HEK293T (cell line): ENCODE measurements at places on chromosomes 12 and 14.

DNA sequence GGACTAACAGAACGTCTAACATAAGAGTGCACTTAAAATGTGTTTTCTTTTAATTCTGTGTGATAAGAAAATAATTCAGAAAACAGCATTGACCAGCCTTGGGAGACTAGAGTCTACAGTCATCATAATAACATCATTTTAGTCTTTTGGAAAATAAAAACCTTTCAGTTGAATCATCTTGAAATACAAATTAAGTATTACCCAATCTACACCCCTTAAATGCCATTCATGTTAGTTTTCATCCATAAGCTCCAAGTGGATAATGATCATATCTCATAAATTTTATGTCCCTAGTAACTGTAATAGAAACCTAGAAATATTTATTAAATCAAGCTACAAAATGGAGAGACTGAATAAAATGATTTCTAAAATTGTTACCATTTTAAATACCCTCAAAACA, 32.4 kb downstream of the EPS8 start:
- DNase-seq: no peak

DNA sequence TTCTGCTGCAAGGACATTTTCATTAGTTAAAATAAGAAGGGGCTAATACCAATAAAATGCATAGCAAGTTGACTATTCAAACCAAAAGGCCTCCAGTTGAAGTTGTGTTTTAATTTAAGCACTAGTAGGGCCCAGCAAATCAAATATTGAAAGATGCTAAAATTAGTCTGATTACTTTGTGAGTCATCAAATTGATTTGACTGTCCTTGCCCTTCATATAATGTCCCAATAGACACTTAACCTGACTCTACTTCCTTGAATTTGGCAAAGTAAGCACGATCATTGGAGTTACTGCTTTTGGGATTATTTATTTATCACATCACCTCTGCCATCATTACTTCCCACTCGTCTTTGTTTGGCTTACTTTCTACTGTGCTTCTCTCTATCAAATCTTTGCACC, 798.5 kb downstream of the DIO2 start:
- no peak for DNase-seq

GRCh38 chr12:6104027-6104426, 20.4 kb downstream of the VWF start:
- no peak for DNase-seq

DNA sequence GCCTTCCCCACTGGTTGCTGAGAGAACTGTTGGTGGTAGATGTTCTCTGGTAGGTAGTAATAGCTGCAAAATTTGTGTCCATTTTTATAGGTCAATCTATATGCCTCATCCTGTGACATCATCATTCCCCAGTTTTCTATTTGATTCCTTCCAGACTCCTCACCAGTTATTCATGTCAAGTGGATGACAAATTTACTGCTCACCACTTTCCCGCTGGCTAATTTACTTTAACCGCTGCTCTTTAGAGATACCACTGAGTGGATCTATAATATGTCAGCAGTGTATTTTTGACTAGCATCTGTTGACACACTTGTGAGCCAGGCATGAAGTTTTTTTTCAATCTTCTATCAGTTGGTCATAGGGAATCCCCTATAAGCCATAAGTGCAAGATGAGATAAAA, 24.6 kb downstream of the GPR65 start:
- DNase-seq: no peak

GRCh38 chr14:100898465-100898864, 5.1 kb downstream of the RTL1 start:
- DNase-seq: no peak

- DNase-seq: no peak
These were observed 161.0 kb downstream of the CRADD start for GRCh38 chr12:93838193-93838592.

- no peak for DNase-seq
These were observed 172.9 kb upstream of the AVPR1A start for GRCh38 chr12:63323942-63324341.

GRCh38 chr12:103905730-103906349, 24.4 kb upstream of the HSP90B1 start:
- no peak for DNase-seq

- no peak for DNase-seq
These were observed 22.7 kb upstream of the CORO1C start for GRCh38 chr12:108753976-108754375.

DNA sequence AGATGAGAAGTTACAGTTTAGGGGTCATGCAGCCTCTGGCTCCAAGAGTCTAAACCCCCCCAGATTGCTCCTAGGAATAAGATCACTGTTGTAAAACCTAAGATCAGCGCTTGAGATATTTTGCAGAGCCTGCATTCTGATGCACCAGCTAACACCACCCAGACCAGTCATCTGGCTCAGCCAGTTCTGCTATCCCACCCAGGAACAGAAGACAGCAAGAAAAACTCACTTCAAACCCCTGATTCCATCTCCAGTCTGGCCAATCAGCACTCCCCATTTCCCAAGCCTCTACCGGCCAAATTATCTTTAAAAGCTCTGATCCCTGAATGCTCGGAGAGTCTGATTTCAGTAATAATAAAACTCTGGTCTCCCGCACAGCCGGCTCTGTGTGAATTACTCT, 158.6 kb downstream of the ZNF664 start:
- no peak for DNase-seq
